ENCODE measurements at places on chromosomes 11 and 22.
A peak's percentile ranks its signal among the peaks of the same experiment; 100 is the strongest.

GRCh38 chr11:66676282-66676919, 1.3 kb downstream of the RBM4B start:
- DNase-seq, result no peak

DNA sequence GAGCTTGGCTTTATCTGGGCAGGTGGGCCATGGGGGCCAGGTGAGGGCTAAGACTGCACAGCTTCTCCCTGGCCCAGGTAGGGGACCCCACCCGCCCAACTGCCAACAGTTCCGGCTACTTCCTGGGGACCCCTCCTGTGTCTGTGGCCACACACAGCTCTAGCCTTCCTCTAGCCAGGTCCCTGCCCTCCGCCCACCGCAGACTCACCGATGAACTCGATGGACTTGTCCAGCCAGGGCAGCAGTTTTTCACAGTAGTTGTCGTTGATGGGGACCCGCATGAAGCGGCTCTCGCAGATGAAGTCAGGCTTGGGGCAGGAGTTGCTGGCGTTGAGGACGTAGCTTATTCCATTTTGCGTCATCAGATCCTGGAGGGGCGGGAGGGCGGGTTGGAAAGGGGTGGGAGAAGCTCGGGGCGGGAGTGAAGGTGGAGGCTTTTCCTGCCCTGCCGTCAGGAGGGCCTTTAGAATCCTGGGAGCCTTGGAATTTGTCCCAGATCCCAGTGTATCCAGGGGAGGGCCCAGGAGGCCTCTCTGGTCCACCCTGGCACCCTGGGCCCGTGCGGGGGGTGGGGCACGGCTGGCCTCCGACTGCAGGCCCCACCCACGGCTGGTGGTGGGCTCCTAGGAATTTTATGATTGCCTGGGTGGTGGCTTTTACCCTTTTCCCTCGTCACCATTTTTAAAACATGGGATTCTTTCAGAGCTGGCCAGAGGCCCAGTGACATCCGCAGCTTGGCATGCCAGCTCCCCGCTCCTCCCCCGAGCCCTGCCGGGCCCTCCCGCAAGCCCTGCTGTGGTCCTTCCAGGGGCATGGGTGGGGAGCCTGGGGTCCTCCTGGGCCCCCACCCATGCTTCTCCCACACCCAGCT, 13.9 kb downstream of the DUSP8 start:
- DNase-seq, result no peak

DNA sequence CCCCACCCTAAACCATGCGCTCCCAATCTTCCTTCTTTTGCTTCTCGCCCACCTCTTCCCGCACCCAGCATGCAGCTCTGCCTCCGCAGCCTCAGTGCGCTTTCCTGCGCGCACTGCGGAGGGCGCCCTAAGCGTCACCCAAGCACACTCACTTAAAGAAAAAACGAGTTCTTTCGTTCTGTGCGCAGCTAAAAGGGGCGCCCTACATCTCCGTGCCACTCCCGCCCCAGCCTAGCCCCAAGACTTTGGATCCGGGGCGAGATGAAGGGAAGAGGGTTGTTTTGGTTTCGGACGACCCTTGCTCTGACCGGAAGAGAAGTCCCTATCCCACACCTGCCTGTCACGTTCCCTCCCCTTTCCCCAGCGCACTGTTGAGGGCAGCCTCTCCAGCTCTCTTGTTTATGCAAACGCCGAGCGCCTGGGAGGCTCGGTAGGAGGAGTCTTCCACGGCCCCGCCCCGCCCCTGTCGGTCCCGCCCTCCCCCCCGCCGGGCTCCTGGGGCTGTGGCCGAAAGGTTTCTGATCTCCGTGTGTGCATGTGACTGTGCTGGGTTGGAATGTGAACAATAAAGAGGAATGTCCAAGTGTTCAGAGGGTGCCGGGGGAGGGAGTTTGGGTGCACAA, 5.3 kb downstream of the VSIG2 start:
- no peak for DNase-seq

DNA sequence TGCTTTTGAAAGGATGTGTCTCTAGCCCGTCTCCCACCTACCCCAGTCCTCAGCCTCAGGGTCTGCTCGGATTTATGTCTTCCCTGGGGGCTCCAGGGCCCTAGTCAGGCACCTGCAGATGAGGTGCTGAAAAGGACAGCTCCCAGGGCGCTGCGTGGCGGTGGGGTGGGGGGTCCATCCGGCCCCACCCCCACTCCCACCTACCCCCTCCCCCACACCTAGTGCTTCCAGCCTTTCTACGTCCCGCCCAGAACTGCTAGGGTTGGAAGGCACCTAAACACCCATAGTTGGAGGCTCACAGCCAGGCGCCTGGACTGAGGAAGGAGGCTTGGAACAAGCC, 1.4 kb upstream of the ROBO3 start:
- no peak for DNase-seq

DNA sequence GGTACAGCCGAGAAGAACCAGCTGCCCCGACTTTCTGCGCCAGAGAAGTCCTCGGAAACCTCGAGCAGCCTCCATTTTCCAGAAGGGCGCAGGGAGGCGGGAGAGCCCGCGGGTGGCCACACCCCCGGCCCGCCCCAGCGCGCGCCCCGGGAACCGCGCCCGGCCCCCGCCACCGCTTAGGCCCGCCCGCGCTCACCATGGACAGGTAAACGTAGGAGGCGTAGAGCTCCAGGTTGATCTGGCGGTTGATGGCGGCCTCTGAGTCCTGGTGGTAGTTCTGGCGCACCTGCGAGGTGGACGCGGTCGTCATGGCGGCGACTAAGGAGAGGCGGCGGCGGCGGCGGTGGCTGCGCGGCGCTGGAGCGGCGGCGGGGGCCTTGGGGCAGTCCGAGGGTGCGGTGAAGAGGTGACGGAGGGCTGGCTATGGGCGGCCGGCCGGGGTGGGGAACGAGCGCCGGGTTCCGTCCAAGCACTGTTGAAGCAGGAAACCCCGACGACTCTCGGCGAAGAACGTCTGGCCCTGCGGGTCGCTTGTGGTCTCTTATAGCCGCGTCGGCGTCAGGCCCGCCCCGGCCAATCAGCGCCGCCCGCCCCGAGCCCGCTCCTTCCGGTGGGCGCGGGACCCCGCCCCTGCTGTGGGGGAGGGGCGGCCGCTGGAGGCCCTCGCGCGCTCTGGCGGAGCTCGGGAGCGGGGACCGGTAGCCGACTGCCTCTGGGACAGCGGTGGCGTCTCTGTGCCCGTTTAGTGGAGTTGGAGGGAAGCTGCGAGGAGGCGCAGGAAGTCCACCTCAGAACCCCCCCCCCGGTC, at the start of gene FTH1:
TSS of gene FTH1 (minus strand) at position 519 of the 808 bp plus-strand sequence. CDS start at position 310, 209 bp downstream.
- DNase-seq, result peak; percentile 97

GRCh38 chr11:69209038-69209350, 53.3 kb downstream of the SMIM38 start:
- DNase-seq, result no peak

GRCh38 chr11:2554338-2555207, 109.8 kb downstream of the KCNQ1 start:
- no peak for DNase-seq

GRCh38 chr11:35523331-35523768, 2.1 kb downstream of the PAMR1 start:
- no peak for DNase-seq

DNA sequence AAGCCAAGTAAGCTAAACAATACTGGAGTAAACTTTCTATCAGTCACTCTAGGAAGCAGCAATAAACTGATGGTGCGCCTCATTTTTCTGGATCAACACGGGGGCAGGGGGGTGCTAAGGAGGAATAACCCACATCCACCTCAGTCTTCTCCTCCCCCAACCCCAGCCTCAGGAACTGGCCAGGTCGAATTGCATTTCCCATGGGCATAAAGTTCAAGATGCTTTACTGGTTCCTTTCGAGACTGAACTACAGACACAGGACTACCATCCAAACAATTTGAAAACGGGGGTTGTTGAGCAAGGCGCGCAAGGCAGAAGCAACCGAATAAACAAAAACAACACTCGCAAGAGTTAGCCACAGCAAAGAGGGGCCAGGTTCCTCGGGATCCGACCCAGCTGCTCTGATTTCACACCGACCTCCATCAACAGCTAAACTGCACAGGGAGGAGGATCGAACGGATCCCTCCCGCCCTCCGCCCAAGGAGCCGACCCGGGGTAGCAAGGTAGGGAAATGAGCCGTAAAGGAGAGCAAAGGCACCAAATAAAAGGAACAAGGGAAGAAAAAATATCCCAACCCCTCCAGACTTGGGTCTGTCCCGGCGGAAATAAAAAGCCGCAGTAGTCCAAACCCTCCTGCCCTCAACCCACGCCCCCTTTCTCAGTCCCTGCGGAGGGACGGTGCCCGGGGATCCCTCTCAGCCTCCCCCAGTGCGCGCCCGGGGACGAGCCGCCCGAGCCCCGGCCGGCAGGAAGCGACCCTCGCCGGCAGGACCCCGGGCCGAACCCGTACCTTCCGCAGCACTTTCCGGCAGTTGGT, 801 bp downstream of the SESN3 start:
- DNase-seq, result peak; percentile 92

DNA sequence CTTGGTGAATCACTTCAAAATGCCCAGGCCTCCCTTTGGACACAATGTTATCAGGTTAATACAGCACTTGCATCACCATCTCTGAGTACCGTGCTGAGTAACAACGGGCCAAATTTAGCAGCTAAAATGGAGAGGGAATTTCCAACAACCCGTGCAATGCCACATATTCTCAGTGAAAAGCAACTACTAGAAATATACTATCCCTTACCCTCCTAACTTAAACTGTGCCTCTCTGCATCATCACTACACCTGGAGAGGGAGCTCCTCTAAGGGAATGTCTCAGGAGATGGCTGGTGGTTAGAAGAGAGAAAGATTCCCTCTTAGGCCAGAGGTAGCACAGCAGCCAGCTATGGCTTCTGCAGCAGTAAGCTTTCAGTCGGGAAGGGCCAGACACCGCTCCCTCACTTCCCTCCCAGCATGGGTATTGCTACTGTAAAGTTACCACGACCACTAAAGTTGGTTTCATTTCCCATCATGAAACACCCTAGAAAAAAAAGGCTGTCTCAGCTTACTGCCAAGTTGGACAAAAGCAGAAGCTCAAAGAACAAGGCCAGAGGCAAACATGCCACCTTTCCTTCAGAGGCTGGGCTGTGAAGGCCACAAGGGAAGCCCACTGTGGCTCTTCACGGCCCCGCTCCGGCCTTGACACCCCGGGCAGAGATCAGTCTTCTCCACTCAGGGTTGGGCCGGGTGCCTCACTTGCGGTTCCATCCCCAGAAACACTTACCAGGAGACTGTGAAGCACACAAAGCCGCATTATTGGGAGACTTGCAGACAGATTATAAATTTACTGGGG, 3.9 kb downstream of the MAML2 start:
- DNase-seq, result no peak

- DNase-seq, result no peak
Measured at GRCh38 chr22:25109878-25110595, 89.6 kb upstream of the CRYBB3 start.

DNA sequence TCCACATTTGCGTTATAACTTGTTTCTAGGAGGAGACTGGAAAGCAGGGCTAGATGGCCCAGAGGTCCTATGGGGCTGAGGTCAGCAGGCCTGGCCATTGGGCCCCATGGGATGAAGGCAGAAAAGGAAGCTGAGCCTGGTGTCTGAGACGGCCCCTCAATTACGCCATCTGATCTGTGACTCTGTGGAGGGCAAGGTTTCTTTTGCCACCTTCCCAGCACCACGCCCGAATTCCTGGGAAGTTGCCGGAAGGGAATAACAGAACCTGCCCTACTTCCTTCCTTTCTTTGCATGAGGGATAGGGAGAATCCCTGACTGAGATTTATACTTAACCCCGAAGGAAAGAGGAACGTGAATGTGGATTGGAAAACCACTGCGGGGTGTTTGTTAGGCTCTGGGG, 118.1 kb downstream of the MPPED1 start:
- no peak for DNase-seq

- DNase-seq, result no peak
Measured at GRCh38 chr11:40491341-40491740, 968.1 kb downstream of the LRRC4C start.

DNA sequence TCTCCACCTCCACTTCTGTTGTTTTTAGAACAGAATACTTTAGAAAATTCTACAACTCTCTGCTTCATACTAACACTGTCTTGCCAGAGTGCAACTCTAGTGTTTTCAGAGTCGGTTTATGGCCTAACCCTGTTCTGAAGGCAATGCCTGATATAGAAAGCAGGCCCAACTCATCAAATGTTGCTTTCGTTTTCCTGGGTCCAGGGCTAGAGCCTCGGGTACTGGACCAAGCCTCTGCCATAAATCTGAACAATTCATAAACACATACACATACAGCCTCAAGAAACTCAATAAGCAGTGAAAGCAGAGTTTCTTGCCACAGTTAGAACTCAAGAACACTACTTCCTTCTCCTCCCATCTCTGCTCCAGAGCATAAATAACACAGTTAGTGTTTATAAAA, 9.8 kb downstream of the TMEM218 start:
- DNase-seq, result no peak

- DNase-seq, result no peak
Measured at GRCh38 chr11:99682646-99683045, 661.9 kb downstream of the CNTN5 start.

GRCh38 chr11:70278994-70279393, 8.5 kb downstream of the PPFIA1 start:
- no peak for DNase-seq

DNA sequence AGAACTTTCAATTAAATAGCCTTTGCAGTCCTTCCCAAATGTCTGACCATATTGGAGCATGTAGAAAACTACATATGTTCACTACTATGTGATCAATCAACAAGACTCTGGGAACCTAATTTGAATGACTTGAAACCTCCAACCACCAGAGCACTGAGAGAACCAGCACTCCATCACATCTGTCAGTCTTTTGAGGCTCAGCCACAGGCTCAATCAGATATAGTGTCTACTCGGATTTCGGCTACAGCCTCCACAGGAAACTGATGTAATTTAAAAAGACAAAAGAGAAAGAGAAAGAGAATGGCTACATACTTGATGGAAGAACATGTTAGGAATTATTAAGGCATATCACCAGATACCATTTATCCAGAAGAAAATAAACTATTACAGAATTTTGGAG, 859.0 kb downstream of the FAM181B start:
- DNase-seq, result no peak

Measured in esophagus muscularis mucosa (tissue), 4 donors.